ENCODE measurements at places on chromosomes 7 and 10. TPM values are rescaled to one million over a fixed set of nuclear protein-coding genes. Genes with fewer than 3 reads are reported as not detected.

GRCh38 chr7:154519229-154519628 is 467.0 kb downstream of the DPP6 start:
- no peak for DNase-seq

GRCh38 chr10:17548162-17548561 is 69.0 kb downstream of the HACD1 start:
- DNase-seq, result no peak

GRCh38 chr10:126586128-126586527 is 84.4 kb downstream of the C10orf90 start:
- no peak for DNase-seq

DNA sequence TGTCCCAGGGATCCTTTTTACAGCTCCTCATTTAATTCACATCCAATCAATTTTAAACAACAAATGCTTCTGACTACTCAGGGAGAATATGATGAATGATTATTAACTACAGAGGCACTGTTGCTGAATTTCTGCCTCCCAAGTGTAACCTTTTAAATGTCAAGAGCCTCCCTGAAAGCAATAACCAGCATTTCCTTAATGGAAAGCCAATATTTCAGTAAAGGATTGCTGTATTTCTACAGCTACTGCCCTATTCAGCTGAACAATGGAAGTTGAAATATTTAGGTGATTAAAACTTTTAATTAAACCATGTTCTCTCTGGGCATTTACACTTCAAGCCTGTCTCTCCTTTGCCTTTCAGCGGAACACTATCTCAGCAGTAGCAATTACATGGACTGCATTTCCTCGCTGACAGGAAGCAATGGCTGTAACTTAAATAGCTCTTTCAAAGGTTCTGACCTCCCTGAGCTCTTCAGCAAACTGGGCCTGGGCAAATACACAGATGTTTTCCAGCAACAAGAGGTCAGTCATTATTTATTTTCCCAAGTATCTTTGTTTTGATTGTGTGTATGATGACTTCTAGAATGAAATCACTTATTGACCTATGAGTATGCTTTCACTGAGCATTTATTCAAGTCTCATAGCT is 304.7 kb downstream of the BICC1 start:
- no peak for DNase-seq

DNA sequence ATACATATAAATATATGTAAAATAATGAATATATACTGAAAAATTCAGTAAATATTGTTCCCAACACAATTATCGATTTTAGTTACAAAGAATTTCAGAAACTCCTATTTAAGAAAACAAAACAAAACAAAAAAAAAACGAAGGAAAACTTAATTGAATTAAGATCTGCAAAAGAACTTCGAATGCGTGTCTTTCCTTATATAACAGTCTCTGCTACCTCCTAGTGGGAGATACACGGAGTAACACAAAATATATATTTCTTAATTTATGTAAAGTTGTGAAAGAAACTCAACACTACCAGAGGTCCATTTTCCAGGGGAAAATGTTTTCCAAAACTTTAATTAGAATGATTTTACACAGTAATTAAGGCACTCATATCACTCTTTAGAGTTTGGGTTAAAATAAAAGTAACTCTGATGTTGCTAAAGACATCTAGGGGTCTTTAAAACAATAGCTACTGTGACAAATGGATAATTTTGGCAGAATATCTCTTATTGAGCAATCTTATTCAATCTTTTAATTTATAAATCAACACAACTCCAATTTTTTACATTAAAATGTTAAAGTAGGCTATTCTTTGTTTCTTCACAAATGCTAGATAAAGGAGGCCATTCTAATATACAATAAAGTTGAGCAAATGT is 41.6 kb downstream of the NEBL start:
- no peak for DNase-seq

DNA sequence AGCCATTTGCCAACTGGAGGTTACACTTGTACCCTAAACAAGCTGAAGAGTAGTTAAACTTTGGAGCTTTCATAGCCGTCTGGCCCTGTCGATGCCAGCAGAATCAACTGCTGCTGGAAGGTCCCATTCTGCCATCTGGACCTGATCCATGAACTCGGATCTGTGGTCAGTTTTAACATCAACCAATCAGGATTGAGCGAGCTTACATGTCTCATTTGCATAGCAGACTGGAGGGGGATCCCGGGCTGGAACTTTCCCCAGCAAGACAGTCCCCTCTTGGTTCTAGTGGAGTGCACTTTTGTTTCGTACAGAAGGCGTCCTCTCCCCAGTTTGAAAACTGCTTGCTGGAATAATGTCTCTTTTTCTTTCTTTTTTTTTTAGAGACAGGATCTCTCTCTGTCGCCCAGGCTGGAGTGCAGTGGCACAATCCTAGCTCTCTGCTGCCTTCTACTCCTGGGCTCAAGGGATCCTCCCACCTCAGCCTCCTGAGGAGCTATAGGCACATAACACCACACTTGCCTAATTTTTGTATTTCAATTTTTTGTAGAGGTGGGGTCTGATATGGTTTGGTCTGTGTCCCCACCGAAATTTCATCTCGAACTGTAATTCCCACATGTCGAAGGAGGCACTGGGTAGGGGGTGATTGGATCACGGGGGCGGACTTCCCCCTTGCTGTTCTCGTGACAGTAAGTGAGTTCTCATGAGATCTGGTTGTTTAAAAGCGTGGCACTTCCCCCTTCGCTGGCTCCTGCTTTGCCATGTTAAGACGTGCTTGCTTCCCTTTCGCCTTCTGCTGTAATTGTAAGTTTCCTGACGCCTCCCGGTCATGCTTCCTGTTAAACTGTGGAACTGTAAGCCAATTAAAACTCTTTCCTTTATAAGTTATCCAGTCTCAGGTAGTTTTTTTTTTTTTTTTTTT is 42.8 kb upstream of the SEPHS1 start:
- no peak for DNase-seq

GRCh38 chr7:123715198-123715597 is 33.6 kb downstream of the WASL start:
- no peak for DNase-seq

DNA sequence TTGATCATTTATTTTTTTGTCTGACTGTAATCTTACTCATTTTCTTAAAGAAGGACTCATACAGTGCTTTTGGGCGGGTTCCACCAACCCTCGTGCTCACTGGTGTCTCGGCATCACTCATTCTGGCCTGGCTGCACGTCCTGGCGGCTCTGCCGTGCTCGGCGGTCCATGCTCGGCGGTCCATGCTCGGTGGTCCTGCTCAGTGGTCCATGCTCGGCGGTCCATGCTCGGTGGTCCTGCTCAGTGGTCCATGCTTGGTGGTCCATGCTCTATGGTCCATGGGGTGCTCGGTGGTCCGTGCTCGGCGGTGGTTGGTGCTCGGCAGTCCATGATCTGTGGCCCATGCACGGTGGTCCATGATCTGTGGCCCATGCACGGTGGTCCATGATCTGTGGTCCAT is 72.5 kb downstream of the WDR37 start:
- DNase-seq, result no peak

DNA sequence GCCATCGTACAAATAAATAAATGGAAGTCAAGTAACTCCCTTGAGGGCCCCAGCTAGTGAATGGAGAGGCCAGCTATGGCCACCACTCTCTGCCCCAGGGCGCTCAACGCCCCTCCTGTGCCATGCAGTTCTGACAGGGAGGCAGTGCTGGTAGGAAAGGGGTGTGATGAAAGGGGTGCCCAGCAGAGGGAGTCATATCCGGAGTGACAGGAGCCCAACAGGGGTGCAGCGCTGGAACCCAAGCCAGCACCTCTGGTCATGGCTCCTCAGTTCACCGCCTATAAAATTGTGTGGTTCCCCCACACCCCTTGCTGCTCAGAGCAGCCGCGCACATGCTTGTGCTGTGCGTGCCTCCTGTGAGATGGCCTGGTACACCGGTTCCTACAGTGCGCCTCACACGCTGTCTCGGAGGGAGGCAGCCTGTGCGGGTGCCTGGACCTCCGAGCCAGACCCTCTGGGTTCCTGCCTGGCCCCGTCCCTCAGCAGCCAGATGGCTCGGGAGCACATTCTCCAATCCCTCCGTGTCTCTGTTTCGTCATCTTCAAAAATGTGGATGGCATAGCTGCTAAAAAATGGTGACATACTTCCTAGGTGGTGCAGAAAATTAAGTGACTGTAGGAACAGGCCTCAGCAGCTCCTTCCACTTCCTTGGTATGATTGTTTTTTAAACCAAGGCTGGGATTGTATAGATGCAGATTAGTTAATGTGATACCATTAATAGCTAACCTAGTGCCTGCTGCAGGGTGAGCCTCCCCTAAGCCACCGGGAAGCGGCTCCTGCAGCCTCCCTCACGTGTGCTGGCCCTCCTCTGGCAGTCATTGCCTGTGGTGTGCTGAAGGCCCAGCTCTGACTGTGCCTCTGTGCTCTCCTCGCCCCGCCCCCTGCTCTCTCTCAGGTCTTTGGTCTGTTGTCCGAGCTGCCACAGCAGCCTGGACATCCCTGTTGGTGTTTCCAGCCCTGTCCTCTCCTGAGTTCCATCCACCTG is 125.8 kb downstream of the EGFR start:
- DNase-seq, result no peak

DNA sequence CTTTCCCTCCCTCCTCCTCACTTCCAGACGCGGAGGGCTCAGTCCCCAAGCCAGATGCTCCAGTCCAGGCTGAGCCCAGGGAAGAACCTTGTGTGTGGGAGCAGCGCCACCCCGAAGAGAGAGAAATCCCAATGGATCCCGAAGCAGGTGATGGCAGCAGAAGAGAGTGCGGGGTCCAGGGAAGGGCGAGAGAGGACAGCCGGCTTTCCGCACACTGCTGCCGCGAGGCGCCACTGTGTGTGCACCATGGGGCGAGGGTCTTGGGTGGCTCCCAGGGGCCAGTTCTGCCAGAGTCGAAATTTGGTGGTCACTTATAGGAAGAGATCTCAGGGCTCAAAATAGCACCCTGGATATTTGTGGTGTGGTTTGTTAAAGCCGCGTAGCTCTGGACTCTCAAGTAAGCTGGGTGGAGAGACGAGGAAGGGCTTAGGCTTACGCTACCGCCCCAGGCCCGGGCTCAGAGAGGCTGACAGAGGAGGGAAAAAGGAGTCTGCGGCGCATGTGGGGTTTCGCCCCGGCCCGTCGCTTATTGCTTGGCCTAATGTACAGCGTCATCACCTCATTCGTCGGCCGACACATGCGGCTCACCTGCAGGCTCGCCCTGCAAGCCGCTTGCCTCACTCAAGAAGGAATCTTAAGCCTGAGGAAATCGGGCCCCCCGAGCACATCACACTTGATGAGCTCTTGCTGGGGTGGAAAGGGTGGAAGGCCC is 12.1 kb downstream of the ZNF282 start:
- no peak for DNase-seq

- DNase-seq, result no peak
These were observed 22.5 kb upstream of the MMP21 start for GRCh38 chr10:125797994-125798662.

- no peak for DNase-seq
These were observed 165.9 kb upstream of the NAMPT start for GRCh38 chr7:106450716-106451115.

GRCh38 chr10:47261121-47261520 is 38.9 kb upstream of the GDF10 start:
- peak; percentile 46 for DNase-seq

DNA sequence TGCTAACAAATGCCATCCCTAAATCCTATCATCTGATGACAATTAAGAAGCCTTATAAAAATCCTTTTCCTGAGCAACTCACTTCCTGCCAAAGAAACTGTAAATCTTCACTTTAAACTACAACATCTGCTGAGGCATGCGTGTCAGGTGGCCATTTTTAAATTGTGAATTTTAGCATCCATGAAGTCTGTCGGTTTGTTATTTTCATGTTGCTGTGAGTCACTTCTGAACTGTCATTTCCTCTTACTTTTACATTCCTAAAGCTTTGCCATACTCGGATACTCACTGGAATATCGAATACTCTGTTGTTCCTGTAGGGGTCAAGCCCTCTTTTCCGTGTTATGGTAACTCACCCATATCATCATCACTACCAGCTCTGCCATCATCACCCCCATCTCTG is 34.3 kb upstream of the TMEM26 start:
- DNase-seq, result no peak

DNA sequence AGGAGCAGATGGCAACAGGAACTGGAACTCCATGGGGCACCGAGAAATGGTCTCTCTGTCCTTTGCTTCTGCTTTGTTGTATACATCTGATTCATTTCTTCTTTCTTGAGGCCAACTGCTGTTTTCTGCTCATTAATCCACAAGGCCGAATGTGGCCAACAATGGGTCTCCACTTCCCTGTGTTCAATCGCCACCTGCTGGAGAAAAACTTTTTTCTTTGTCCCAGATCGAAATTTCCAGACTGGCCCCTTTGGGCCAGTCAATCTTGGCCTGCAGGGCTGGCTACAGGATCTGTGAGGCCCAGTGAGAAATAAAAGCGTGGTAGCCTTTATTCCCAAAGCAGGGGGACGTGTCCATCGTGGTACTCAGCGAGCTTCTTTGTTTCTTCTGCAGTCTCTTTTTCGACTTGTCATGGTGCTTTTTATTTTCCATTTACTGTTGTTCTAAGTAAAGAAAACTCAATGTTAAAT is 58.8 kb downstream of the PARP12 start:
- DNase-seq, result peak; percentile 50

- no peak for DNase-seq
These were observed 104.2 kb upstream of the VWC2 start for GRCh38 chr7:49669285-49669684.

GRCh38 chr10:98235846-98236245 is 32.1 kb downstream of the LOXL4 start:
- DNase-seq, result no peak

DNA sequence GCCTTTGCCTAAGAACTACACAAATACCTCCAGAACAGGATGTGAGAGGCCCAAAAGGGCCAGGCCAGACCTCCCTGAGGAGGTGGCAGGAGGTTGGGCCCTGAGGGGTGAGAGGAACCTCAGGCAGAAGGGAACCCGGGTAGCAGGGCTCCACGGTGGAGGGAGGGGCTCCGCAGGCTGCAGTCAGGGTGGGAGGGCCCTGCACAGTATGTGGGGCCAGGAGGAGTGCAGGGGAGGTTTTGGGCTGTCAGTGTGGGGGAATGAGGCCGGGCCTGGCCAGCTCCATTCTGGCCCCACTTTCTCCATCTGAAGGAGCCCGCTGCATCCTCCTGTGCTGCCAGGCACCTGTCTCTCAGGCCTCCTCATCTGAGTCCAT is 25.9 kb downstream of the DNAJB12 start:
- no peak for DNase-seq

- DNase-seq, result no peak
These were observed 8.4 kb upstream of the LYZL2 start for GRCh38 chr10:30637881-30638467.

The CALCR gene
- not detected for total RNA-seq

The INSYN2A gene
- not detected for total RNA-seq

The NYAP1 gene
- total RNA-seq, result 0.38 TPM

The FGL2 gene
- total RNA-seq, result not detected

The HTR7 gene
- not detected for total RNA-seq

The KCNH2 gene
- 0.97 TPM for total RNA-seq

The IFRD1 gene
- total RNA-seq, result 292 TPM

Data from CD8-positive, alpha-beta T cell (primary cell).